BJ (cell line): ENCODE measurements at places on chromosomes 6 and 20.

- DNase-seq, result no peak
Observed at GRCh38 chr20:44070139-44070900, 116.7 kb downstream of the JPH2 start.

- DNase-seq, result no peak
Observed at GRCh38 chr6:113057567-113058053, 710.5 kb downstream of the RFPL4B start.

GRCh38 chr6:139572001-139572400, 197.6 kb upstream of the CITED2 start:
- DNase-seq, result no peak

GRCh38 chr20:43914311-43915210, at the start of gene TOX2:
Gene TOX2 (plus strand): TSS chr20:43914852. CDS start chr20:43914892, 40 bp downstream.
- DNase-seq, result no peak

GRCh38 chr6:152244998-152245630, 392.0 kb downstream of the SYNE1 start:
- no peak for DNase-seq

- no peak for DNase-seq
Observed at GRCh38 chr20:4090756-4091489, 75.6 kb upstream of the RNF24 start.

GRCh38 chr6:149342525-149342924, 25.0 kb downstream of the TAB2 start:
- DNase-seq, result no peak

DNA sequence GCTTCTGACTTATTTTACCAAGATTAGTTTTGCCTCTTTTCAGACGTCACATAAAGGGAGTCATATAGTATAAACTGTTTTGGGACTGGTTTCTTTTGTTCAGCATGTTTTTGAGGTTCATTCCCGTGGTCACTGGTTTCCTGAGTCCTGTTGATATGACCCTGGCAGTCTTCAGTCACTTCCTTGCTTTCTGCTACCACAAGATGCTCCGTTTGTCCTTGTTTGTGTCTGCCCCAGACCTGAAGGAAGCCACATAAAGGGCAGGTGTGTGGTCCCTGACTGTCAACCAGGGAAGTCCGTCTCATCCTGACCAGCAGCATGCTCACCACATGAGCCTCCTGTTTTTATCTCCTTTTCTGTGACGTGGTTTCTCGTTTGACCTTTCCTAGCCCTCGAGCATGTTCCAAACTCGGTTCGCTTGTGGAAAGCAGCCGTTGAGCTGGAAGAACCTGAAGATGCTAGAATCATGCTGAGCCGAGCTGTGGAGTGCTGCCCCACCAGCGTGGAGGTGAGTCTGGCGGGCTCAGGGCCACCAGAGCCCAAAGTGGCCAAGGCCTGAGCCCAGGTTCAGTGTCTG, 26.1 kb upstream of the C20orf204 start:
- no peak for DNase-seq

DNA sequence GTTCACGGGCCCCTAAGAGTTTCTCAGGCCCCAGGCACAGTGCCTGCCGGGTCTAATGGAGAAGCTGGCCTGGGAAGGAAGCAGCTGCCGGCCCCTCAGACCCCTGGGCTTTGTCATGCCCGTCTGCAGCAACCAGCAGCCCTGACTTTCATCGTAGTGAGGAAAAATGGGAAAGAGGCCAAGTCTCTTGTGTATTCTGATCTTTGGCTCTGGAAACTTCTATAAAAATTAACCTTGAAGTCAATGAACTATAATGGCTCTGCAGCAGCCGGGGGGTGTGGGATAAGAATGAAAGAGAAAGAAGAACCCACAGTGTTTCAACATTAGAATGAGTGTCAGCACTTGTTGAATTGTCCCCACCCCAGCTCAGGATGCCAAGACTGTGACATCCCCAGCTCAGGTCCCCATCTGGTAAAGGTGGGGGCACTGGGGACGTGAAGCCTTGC, 12.9 kb downstream of the TGM2 start:
- no peak for DNase-seq

GRCh38 chr20:38046572-38046971, 13.0 kb downstream of the RPRD1B start:
- DNase-seq, result no peak

- no peak for DNase-seq
Observed at GRCh38 chr6:4262526-4262925, 127.2 kb upstream of the ECI2 start.

DNA sequence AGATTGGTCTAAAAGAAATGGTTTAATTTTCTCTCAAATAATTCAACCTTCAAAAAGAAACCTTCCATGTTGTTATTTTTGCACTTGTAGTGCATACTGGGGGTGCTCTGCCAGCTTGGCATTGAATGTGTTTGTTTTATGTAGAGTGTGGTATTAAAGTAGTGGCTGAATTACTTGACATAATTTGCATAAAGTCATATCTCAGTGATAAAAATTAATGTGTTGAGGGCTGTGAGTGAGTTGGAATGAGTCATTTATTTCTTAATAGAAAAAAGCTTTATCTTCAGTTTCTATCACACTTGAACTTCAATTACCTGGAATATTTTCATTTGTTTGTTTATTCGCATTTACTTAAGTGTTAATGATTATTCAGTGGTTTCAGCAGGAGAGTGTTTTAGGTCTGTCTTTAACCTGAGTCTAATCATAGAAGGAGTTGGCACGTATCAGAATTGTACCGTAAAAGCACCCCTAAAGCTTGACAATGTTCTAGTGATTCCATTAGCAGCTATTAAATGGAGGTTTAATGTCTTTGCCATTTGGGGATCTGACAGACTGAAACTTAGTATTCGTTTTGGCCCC, 801.2 kb upstream of the FLRT3 start:
- no peak for DNase-seq

DNA sequence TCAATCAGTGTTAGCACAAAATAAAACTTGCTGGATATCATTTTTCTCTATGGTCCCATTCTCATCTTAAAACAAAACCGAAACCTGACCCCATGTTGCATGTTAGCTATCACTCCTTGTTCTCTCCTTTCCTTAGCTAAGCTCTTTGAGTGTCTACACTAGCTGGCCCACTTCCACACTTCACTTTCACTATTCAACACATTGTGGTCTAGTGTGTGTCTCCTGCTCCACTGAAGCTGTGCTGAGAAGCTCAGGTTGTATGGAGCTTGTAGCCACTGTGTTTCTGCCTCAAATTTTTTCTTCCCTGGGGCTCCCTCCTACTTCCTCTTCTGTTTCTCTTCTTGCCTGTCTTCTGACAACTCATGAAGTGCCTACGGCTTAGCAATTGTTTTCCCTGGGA, 223.0 kb downstream of the NKAIN2 start:
- no peak for DNase-seq

DNA sequence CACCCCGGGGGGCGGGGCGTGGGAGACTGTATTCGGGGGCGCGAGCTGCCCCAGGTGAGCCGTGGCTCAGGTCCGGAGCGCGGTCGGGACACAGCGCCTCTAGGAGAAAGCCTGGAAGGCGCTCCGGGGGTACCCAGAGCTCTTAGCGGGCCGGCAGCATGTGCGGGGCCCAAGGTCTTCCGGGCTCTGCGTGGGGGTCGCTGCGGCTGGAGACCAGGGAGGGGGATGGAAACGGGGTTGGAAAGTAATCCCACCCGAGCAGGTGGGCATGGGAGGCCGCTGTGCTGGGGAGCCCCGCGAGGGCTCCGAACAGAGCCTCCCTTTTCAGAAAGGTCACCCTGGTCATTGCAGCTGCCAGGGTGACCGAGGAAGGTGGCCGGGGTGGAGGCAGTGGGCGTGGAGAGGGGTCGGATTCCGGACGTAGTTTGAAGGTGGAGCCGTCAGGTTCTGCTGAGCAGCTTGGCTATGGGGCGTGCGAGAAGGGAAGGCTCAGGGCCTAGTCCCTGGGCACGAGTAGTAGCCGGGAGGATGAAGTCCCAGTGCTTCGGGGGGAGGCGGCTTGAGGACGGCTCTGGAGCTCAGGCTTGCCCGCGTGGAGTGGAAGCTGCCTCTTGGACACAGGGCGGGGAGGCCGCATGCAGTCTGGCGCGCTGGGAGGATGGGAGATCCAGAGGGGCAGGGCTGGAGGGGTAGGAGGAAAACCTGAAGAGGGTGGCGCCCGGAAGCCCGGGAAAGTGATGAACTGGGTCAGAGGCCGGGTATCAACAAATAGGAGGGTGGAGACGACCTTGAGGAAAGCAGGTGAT, at the start of gene SIRT5:
TSS of gene SIRT5 (plus strand) at position 31 of the 806 bp plus-strand sequence. CDS start 9,510 bp downstream, outside the sequence.
- peak; percentile 22 for DNase-seq

GRCh38 chr6:21958428-21958827, 338.4 kb downstream of the PRL start:
- no peak for DNase-seq

DNA sequence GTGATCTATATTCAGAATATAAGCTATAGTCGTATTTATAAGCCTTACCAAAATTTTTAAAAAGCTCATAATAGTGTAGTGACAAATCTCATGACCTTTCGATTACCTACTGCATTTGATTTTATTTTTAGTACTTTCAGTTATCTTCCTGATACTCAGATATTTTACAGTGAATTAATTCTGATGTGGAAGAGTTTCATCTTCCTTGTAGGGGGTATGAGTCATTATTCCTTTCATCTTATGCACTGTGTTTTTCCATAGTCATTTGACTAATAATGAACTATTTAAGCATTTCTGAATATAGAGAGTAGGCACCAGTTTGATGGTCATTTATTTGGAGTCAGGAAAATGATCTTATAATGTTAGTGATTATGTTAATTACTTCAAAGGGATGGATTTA, 36.4 kb downstream of the HDGFL1 start:
- no peak for DNase-seq

- no peak for DNase-seq
Observed at GRCh38 chr6:138691595-138692057, 81.9 kb upstream of the CCDC28A start.

GRCh38 chr20:50338479-50339391, 148.1 kb downstream of the CEBPB start:
- no peak for DNase-seq

- no peak for DNase-seq
Observed at GRCh38 chr20:50992733-50993457, 30.0 kb downstream of the KCNG1 start.

- no peak for DNase-seq
Observed at GRCh38 chr6:77298283-77298682, 165.0 kb downstream of the HTR1B start.

- DNase-seq, result no peak
Observed at GRCh38 chr20:36802326-36803222, 29.0 kb upstream of the DSN1 start.

DNA sequence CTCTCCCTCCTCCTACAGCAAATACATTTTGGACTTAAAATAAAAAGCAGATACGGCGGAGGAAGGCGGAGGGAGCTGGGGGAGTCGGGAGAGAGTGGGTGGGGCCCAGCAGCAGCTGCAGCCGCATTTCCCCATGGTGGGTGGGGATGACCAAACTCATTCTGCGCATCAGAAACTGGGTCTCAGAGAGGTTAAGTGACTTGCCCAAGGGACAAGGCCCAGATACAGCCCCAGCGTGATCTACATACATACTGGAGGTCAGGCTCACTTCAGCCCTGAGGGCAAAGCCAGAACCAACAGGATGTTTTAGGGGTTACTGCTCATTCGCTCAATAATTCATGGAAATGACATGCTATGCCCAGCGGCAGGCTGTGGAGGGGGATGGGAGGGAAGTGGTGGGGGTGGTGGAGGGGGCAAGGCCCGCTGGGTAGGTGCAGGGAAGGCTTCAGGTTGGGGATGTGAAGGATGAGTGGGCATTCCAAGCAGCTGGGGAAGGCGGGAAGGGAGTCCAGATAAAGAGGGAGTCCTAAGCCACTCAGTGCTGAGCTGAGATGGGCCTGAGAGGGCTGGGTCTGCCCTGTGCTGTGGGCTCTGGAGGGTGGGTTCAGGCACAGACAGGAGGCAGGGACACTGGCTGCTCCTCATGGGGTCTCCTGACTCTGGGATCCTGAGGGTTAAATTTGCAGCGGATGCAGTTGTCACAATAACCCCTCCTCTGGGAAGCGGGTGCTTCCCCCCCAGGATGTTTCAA, 31.0 kb downstream of the DLGAP4 start:
- no peak for DNase-seq

DNA sequence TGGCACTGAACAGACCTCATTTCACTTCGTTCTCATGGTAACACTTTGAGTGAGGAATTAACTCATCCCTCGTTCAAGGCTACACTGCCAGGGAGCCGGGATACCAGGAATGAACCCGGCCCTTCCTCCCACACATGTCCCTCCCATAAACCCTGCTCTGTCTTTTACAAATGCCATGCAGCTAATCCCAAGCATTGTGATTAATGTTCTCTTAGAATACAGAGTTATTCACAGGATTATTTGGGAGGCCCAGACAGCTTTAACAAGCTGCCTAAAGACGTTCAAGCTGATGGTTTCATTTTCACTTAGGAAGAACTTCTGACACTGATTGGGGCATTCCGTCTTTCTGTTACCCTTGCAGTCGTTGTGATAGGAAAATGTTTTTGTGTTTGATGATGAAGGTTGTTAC, 42.5 kb upstream of the CD83 start:
- DNase-seq, result no peak

DNA sequence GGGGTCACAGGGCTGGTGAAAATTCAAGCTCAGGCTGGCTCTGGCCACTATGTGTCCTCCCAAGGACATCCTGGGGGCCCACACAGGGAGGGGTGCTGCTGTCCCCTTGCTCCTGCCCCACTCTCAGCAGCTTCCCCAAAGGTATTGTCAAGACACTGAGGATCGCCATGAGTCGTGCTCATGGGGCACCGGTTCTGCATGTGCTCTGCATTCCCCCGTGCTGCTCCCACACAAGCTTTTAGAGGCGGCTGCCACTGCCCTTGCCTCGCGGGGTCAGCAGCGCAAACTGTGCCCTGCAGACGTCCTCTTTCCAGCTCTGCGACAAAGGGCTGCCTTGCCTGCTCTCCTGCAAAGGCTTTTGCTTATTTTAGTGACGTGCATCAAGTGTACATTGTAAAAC, 179.8 kb downstream of the ERMARD start:
- DNase-seq, result no peak

DNA sequence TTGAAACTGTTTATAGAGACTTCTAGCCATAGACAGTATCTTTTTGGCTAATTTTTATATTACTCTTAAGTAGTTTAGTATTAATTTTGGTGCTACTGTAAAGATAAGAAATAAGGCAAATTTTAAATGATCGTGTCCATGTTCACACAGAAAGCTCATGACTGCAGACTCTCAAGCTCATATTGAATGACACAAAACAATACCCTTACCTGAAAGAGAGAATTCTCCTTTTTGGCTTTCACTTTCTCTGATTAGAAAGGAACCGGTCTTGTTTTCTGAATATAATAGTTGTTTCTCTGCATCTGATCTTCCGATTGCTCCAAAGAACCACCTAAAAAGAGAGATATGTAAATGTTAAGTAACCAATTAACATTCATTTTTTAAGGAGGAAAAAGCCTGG, 57.0 kb downstream of the FRK start:
- no peak for DNase-seq

- no peak for DNase-seq
Observed at GRCh38 chr20:38947931-38948362, 14.2 kb upstream of the DHX35 start.

GRCh38 chr6:27582928-27583725, 110.2 kb upstream of the ZNF184 start:
- no peak for DNase-seq

- no peak for DNase-seq
Observed at GRCh38 chr6:38172739-38173410, 353.3 kb downstream of the ZFAND3 start.

GRCh38 chr6:12423832-12424231, 133.7 kb downstream of the EDN1 start:
- no peak for DNase-seq

GRCh38 chr20:58402305-58402704, 13.3 kb downstream of the VAPB start:
- DNase-seq, result no peak

- DNase-seq, result no peak
Observed at GRCh38 chr6:108250240-108250866, 10.5 kb downstream of the SNX3 start.
